ENCODE measurements at places on chromosomes 5 and 9.

GRCh38 chr5:128491291-128491690, 46.8 kb downstream of the FBN2 start:
- DNase-seq: peak; percentile 40

DNA sequence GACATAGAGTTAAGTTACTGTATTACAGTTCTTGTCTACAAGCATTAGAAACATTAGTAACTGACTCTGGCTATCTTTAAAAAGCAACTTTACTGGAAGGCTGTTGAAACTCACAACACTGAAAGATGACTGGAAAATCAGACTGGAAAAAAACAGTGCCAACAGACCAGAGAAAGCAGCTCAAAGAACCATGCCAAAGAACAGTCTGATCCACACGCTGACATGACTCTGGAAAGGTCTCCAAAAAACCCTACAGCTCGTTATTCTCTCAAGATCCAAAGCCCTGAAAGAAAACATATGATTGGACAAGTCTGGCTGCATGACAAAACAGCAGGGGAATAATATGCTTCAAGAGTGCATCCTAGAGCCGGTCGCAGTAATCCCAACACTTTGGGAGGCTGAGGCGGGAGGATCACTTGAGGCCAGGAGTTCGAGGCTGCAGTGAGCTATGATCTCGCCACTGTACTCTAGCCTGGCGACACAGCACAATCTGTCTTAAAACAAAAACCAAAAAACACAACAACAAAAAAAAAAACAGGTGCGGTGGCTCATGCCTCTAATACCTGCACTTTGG, 5.6 kb downstream of the GOLPH3 start:
- no peak for DNase-seq

GRCh38 chr5:156715287-156715686, 134.8 kb upstream of the PPP1R2B start:
- DNase-seq: no peak

DNA sequence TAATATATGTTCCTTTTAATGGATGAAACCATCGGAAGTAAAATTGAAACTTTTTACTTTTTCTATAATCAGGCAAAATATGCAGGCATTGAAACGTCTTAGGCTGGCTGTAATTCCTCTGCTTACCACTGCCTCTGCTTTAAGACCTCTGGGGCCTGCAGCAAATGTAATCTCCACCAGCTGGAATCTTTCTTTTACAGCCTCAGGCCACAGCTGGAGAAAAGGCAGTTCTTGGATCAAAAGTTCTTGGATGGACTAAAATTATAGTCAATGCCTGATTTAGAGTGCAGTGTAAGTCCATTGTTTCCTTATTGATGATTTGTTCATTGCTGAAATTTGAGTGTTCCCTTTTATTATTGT, 396.7 kb downstream of the KCTD16 start:
- DNase-seq: no peak

GRCh38 chr9:84322828-84323227, 17.7 kb downstream of the SLC28A3 start:
- no peak for DNase-seq

DNA sequence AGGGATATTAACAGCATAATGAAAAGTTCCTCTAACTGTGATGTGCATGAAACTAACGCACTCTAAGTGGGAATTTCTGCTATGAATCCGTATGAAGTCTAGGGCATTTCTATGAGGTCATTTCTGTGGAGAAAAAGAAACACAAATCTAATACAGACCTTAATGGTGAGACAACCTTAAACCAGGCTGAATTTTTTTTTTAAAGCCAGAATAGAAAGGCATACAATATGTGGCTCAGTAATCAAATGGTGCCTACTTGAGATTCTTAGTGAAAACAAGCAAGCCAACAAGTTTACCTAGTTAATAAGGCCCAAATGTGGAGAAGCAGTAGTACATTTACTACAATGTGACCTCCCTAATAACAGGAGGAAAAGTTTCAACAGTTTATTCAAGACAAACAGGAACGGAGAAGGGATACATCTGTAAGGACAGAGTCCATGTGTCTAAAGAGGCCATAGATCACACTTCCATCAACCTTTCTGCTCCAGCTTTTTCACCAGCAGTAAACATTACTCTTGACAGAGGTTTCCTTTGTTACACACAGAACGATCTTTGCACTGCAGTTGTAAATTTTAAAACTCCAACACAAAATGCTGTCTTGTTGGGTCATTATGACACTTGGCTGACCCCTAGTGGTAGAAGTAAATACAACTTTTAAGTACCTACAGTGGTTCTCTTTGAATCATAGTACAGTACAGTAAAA, 26.2 kb downstream of the CARNMT1 start:
- DNase-seq: peak; percentile 81

DNA sequence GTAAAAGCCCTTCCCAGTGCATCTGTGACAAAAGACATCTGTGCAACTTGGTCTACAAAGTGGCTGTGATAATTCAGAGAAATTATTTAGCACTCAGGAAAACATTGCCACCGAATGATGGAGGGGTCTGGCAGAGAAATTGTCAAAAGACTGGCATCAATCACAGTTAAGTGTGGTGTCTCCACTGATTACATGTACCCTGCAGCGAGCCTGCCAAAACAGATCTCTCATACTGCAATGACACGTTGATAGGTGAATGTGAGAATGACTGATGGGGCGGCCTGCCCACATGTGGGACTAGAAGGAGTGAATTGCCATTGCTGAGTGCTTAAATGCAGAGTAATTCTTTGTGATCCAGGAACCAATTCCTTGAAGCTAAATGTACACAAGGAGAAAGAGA, 136.4 kb upstream of the PCSK5 start:
- no peak for DNase-seq
